ENCODE measurements at places on chromosomes 13 and 19.

DNA sequence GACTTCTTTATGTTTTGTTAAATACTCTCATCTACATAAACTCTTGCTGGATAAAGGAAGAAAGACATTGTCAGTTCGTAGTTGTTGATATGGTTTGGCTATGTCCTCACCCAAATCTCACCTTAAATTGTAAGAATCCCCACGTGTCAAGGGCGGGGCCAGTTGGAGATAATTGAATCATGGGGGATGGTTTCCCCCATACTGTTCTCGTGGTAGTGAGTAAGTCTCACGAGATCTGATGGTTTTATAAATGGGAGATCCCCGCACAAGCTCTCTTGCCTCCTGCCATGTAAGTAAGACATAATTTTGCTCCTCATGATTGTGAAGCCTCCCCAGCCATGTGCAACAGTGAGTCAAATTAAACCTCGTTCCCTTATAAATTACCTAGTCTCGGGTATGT, 3.6 kb downstream of the ADGRE1 start:
- DNase-seq: no peak

DNA sequence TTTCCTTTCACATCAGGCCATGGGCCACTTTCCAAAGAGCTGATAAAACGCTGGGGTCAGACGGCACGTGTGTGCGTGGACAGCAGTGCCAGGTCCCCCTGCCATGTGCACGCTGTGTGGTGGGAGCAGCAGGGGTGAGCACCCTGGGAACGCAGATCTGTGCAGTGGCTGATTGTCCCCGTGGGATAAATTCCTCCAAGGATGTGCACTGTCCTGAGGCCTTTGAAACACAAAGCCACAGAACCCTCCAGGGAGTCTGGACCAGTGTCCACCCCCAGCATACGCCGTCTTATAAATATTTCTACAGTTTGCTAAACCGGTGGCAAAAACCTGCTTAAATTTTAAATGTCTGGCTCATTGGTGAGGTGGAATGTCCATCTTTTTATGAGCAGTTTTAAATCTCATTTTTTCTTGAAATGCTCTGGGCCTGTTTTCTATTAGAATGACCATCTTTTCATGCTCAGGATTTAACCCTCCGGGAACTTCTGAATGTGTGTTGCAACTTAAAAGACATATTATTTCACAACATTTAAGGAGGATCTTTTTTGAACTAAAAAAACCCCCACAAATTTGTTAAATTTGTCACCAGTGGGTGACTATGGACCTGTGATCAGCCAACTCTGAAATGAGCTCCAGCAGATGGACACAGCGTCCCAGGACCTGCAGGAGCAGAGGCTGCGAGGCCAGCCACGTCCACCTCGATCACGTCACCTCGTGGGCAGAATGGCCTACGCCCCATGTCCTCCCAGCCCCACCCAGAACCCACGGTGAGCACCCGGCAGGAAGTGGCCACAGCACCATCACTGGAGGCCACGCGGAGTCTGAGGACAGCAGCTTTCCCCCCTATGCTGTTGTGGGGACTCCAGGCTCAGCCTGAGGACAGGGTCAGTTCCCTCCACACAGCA, 68.6 kb downstream of the RASA3 start:
- peak; percentile 25 for DNase-seq

GRCh38 chr19:12133069-12133468, 7.1 kb downstream of the ZNF20 start:
- DNase-seq: no peak

GRCh38 chr13:48475230-48475629, 57.6 kb downstream of the RCBTB2 start:
- no peak for DNase-seq

DNA sequence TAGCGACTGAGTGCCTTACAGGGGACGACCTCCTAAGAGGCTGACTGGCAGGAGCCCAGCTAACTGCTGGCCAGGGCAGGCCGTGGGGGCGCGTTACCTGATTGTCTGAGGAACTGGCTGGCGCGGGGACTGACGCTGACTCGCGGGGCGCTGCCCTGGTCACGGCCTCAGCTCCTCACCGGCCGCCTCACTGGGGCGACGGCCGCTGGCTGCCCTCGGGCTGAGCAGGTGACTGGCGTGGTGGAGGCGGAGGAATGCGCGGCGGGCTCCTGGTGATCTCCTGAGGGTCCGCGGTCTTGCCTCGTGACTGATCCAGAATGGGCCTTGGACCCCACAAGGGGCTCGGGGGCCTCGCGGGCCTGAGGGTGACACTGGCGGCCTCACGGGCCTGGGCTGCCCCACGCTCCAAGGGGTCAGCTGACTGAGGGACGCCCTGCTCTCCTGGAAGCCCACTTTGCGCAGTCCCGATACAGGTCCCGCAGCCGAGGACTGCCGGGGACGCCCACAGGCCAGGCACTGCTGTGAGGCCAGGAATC, 39.3 kb downstream of the SIGLEC7 start:
- DNase-seq: no peak

- no peak for DNase-seq
Observed at GRCh38 chr19:50657222-50657669, 8.0 kb downstream of the C19orf81 start.

GRCh38 chr13:27961227-27962085, 7.7 kb downstream of the CDX2 start:
- DNase-seq: no peak

GRCh38 chr19:39199025-39199424, 2.3 kb downstream of the NCCRP1 start:
- DNase-seq: no peak
